Stromal cell of bone marrow (primary cell): ENCODE measurements at places on chromosomes 2 and 18.
A peak's percentile ranks its signal among the peaks of the same experiment; 100 is the strongest.

- no peak for DNase-seq
Observed at GRCh38 chr2:147222506-147222905, 622.3 kb upstream of the ACVR2A start.

GRCh38 chr2:3703757-3704355 lies 481 bp downstream of the DCDC2C start:
- DNase-seq, result no peak

- DNase-seq, result no peak
Observed at GRCh38 chr2:69190743-69191404, 177.9 kb downstream of the ANTXR1 start.

GRCh38 chr18:55232506-55232905 lies 273.2 kb upstream of the CCDC68 start:
- no peak for DNase-seq

- DNase-seq, result no peak
Observed at GRCh38 chr2:36453652-36454051, 98.1 kb downstream of the CRIM1 start.

DNA sequence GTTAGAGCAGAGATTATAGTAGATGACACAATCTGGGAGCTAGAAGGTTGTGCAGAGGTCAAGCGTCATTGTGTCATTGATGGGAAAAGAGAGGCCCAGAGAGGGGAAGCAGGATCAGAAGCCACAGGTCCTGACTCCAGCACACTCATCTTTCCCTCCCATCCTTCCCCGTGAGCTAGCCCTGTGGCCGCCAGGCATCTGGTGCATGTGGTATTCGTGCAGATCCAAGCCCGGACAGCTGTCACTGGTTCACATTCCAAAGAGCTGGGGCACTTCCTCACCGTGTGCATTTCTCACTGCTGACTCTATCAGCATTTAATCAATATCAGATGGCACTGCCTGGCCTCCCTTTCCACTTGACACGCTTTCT lies 94.1 kb upstream of the THOC1 start:
- DNase-seq, result peak; percentile 76

DNA sequence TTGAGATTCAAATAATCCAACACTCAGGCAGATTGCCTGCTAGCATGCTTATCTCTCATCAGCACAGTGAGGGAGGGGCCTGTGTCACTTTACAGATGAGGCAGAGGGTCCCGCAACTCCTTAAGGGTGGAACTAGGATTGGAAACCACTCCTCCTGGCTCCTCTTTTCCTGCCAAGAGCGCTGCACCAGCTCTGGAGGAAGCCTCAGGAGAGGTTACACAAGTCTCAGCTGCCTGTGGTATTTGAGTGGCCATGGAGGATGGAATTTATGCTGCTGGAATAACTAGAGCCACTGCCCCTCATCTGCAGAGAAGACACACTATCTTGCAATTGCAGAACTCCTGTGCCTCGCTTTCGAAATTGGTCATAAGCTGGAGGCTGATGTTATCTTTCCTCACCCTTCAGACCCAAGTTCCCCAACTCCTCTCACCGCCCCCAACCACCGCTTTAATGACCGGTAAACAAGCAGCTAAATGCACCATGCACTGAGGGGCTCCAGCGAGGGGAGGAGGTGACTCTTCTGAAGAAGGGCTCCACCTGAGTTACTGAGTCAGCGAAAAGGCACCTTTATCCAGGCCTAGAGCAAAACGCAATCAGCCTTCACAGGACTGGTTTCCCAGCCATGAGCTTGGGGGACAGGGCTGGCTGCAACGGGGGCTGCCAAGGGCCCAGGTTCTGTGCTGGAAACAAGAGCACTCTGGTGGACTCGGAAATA lies 245.8 kb downstream of the SOX11 start:
- no peak for DNase-seq

DNA sequence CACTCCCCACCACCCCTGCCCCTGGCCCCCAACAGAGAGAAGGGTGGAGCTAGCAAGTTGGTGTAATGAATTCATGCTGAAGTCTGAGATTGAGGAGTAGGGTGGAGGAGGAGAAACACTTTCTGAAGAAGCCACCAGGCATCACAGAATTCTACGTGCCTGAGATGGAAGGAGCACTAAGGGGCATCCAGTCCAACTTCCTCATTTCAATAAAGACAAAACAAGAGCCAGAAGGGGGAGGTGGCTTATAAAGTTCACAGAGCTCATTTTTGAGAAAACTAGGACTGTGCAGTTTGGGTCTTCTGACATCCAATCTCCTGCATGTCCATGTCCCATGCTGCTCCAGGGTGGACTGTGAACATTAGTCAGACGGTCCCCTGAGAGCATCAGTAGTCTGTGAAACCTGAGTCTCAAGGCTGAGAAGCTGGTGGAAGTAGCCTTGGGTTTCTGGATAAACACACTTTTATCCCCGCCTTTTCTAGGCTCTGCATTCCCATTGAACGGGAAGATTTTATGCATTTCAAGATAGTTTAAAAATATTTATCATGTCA lies 77.7 kb downstream of the TRIM43 start:
- DNase-seq, result peak; percentile 36

DNA sequence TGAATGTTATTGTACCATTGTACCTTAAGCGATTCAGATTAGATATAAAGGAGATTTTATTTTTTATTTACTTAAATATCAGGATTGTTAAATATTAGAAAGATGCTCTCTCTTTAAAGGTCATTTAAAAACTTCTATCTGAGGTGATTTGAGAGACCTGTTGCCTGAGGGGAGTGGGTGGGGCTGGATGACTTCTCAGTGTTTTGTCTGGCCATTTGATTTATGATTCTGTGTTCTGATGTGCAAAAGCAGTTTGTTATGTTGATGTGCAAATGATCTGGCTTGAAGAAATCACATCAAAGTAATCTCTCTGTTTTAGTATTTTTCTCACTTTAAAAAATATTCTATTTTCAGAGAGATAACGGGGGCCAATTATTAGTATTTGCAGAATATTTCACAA lies 370.8 kb downstream of the NUP35 start:
- DNase-seq, result no peak

DNA sequence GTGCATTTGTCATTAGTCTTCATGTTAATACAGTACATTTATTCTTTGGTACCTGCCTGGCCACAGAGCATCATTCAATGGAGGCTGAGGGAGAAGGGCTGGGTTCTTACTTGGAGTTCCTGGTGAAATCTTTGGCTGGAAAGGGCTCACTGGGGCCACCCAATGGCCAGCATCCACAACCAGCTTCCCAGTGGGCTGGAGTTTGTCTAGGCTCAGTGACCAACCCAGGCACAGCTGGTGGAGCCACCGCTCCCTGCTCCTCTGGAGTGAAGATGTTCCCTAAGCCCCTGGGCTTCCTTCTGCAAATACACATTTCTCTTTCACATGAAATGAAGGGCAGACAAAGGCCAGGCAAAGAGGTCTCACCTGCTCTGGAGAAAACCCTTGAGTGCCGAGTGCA lies 34.4 kb downstream of the EHD3 start:
- DNase-seq, result no peak

DNA sequence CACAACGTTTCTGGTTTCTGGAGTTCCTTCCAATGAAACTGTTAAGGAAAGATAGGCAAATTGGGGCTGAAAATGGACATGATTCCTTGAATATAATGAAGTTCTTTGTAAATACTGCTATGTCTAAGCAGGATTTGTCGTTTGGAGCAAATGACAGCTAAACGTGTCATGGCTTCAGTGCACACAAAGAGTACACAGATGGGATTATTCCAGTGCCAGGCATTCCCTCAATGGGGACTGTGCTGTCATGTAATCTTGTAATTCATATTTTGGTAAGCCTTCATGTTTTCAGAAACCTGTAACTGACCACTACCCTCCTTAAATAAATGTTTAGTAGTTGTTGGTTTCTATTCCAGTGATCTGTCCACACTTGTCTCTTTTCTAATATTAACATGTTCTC lies 404.7 kb upstream of the CDH7 start:
- DNase-seq, result no peak

GRCh38 chr2:216872040-216872439 lies 12.2 kb upstream of the TNP1 start:
- no peak for DNase-seq

DNA sequence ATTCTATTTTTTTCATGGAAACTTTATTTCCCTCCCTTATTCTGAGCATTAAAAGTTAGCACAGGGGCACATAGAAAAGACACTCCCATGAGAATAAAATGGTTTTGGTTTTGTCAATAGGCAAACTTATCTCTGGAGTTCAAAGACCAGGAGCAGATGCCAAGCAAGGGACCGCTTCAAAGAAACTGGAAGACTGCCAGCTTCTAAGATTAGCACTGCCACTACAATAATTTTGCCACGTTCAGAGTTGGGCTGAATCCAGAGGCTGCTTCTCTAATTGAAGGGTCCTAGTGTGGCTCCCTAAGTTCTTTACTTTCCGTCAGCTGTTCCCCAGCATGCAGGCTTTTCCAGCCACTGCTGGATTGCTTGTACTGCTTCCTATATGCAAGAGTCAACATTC lies 681.0 kb upstream of the GCFC2 start:
- no peak for DNase-seq

- DNase-seq, result no peak
Observed at GRCh38 chr18:35609236-35609635, 27.7 kb downstream of the GALNT1 start.

DNA sequence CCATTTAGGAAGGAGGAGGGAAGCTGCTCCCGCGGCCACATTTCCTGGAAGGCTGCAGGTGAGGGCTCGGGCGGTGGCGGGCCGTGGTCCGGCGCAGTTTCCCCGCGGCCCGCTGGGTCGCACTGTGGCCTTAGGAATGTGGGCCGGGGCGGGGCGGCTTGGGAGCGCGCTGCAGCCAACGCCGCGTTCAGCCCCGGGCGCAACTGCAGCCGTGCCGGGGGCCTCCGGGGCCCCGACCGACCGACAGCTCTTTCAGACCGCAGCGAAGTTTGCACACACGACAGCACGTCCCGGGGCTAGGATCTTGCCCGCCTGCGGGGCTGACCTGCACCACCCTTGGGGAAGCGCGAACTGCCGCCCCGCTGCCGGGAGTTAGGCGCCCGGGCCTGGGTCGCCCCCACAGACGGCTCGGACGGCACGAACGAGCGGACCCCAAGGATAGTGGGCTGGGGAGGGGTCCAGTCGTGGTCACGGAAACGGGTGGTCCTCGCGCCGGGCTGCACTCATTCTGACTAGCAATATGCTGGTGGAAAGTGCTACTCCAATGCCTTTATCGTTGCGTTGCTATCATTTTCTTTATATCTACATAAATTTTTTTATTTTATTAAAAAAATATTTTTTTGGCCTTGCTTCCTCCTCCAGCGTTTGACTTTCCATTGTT lies 69.9 kb upstream of the DLX2 start:
- no peak for DNase-seq

DNA sequence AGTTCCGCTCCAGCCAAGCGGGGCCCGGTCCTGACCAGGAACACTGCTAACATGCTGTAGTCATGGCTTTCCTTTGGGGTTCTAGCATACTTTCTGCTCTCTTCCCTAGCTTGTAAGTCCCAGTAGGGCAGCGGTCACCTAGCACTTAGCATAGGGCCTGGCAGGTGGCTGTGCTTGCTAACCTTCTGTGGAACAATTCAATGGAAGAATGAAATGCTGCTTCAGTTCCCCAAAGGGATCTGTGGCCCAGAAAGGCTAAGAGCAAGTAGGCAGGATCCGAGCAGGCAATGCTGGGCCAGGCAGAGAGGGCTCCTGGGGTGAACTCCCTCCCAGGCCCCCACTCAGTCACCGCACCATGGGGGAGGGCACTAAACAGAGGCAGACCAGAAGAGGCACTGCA lies 266.8 kb downstream of the CELF4 start:
- DNase-seq, result no peak

DNA sequence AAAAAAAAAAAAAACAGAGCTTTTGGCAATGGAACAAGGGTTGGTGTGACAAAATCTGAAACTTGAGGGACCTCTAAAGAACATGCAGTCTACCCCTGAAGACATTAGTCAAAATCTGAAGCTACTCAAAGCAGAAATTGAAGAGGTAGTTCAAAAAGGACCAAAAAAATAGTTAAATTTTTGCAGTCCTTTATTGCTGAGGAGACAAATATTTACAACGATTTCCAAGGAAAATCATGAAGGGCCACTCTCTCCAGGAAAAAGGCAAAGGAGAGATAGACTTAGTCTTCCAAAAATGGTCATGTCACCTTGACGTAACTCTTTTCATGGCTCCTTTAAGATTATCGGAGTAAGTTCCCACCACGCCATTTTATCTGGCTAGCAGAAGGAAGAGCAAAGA lies 452.0 kb downstream of the XIRP2 start:
- no peak for DNase-seq

DNA sequence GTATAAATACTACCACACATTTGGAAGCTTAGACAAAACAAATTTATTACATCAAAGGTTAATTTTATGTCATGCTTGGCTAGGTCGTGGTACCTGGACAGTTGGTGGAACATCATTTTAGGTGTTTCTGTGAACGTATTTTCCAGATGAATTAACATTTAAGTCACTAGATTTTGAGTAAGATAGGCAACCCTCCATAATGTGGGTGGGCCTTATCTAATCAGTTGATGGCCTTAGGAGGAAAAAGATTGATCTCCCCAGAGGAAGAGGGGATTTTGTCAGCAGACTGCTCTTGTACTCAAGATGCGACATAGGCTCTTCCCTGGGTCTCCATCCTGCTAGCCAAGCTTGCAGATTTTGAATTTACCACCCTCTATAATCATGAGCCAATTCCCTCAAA lies 85.0 kb downstream of the RPRM start:
- no peak for DNase-seq

DNA sequence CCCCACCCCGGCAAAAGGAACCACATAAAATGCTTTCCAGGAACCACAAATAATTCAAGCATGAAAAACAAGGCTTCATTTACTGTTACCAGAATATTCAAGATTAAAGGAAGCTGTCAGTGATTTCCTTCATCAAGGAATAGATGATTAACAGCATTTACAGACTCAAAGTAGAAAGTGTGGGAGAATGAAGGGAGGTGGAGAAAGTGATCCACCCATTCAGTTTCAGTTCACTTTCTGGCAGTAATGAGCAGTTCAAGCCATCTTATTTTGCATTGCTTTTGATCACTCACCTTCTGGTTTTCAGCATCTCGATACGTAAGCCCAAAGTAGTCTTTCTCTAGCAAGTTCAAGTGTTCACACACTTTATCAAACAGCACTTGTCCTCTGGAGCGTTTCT lies 99.0 kb downstream of the EPB41L3 start:
- DNase-seq, result no peak

DNA sequence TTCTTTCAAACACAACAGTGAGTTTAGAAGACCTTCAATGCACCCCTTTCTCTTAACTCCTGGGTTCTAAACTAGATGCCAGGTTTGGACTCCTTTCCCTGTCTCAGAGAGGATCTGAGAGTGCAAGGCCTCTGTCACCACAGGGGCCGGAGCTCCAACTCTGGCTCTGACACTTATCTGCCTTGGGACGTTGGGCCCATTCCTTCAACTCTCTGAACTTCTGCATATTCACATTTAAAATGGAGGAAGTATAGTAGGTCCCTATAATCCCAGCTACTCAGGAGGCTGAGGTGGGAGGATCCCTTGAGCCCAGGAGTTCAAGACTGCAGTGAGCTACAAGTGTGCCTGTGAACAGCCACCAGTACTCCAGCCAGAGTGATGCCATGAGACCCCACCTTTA lies 44.1 kb upstream of the ZFP36L2 start:
- DNase-seq, result no peak
